Amniotic epithelial cell (primary cell): ENCODE measurements at places on chromosomes 3 and 15.

DNA sequence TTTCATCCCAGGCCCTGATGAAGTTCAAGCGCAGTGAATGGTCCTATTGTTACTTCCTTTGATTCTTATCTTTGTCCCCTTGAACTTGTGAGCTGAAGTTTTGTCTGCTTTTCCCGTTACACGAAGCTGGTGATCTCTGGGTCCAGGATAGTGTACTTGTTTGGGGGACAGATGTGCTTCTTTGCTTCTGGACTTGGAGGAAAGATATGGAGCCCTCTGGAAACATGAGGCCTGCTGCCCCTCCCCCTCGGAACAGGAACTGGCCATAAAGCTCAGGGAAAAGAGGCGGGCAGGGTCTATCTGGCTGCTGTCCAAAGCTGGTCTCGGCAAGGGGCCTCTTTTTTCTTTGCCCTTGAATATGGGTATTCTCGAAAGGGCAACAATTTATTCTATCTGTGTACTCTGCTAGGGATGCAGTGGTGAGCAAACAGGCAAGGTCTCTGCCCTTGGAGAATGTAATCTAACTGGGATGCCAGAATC lies 47.6 kb downstream of the IDH2 start:
- no peak for DNase-seq

- peak; percentile 68 for DNase-seq
These were observed 2.7 kb downstream of the BCL6 start for GRCh38 chr3:187742351-187743171.

DNA sequence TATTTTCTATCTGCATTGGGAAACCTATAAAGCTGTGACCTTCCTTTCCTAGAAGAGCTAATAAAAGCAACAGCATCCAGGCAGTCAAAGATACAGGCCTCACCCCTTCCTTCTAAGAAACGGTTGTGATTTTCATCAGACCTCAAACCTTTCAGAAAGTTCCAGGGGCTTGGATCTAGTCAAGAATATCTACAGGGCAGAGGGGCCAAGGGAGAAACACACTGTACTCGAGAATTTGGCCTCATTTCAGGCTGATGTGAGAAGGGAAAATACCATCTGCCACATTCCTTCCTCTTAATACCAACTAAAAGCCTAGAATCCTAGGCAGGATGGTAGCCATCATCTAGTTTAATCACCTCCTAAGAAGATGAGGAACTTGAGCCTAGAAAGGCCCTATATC lies 24.5 kb upstream of the BCL6 start:
- no peak for DNase-seq

DNA sequence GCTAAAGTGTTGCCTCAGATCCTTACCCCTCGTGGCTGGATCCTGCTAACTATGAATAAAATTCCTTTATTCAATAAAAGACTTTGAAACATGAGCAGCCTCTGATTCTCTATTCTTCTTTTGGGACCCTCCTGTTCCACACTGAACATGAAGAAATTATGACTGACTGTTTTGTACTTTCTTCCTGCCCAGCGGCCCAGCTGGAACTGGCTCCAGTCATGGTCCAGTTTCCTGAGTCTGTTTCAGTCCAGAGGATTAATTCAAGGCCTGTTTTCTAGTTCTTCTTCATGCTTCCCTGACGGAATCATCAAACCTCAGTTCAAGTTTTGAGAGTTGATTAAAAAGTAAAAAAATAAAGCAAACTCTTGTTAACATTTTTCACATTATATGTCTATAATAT lies 52.6 kb upstream of the CP start:
- DNase-seq, result peak; percentile 26

DNA sequence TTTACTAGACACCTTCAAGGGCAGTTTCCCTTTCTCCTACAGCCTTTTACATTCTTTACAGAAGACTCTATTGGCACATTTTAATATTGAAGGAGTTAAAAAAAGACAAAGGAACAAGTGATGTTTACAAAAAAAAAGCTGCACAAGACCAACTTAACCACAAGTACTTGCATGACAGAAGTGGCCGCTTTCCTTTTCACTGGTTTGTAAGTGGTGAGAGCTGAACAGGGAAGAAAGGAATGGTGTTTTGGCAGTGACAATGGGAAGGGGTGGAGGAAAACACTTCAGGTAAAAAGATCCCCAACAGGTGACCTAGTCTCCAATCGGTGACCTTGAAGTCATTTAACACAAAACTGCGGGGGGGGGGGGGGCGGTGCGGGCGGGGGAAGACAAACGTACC lies 1.1 kb downstream of the WDR72 start:
- DNase-seq, result no peak

DNA sequence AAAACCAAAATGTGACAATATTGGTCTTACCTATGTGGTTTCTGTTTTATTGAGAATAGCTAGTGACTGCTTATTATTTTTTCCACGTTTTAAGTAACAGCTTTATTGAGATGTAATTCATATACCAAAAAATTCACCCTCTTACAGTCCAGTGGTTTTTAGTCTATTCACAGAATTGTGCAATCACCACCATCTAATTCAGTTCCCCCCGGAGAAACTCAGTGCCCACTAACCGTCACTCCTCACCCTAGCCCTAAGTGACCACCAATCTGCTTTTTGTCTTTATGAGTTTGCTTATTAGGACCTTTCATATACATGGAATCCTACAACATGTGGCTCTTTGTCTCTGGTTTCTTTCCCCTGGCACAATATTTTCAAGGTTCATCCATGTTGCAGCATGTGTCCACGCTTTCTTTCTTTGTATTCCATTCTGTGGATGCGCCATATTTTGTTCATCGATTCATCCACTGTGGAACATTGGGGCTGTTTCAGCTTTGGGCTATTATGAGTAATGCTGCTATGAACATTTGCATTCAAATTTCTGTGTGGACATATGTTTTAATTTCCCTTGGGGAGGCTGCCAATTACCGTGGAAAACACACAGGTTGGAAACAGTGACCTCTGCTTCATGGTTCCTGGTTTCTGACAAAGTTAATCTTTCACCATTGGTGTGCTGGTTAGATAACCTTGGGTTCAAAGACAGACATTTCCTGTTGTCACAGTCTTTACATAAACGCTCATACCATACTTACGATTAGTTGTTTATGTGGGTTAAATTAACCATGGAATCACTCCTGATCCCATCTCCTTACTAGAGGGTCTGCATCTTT lies 3.2 kb upstream of the BCL2L10 start:
- DNase-seq, result peak; percentile 19

DNA sequence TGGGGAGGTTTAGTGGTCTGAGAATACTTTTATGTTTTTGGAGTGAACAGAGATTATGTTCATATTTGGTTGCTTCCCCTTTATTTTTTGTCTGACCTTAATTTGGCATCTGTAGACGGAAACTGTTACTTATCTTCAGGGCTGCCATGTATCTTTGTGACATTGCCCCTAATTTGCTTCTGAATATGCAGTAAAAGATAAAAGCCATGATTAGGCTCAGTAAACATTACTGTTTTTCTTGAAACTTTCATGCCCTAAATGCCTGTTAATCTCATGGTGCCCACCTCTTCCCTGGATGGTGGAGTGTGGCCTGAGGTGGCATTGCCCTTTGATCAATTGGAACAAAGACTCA lies 106.7 kb downstream of the C3orf70 start:
- DNase-seq, result no peak

- peak; percentile 97 for DNase-seq
These were observed at the start of gene RBMS3 for GRCh38 chr3:29280404-29281093. Gene RBMS3 (plus strand): TSS chr3:29281071.

DNA sequence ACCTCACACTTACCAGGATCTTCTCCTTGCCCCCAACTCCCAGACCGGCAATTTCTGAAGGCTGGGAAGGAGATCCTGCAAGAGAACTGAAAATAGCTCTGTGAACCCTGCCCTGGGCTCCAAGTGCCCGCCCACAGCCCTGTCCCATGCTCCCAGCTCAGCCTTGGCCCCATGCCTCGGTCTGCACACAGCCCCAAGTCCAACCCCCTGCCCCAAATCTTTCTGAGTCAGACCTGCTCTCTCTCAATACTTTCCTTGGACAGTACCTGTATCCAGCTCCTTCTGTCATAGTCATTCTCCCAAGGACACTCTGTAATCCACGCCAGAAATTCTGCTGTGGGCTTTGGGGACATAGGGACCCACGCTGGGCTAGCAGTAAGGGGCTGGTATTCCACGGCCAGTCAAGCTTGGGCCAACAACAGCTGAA lies 6.3 kb upstream of the SMAD3 start:
- no peak for DNase-seq

DNA sequence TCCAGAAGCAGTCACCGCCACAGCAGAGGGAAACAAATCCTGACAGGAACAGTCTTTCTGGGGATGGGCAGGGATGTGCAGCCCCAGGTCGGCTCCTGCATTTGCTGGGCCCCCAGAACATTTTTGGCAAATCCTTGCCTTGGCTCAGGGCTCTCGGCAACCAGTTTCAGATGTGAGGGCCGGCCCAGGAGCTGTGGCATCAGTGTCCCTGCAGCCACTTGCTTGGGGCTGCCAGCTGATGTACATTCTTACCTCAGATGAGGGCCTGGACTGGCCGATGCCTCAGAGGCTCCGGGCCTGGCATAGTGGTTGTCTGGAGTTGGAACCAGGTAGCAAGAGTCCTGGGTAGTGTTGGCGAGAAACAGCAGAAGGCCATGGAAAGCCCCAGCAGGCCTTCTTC lies 4.2 kb downstream of the CYB561D2 start:
- no peak for DNase-seq

DNA sequence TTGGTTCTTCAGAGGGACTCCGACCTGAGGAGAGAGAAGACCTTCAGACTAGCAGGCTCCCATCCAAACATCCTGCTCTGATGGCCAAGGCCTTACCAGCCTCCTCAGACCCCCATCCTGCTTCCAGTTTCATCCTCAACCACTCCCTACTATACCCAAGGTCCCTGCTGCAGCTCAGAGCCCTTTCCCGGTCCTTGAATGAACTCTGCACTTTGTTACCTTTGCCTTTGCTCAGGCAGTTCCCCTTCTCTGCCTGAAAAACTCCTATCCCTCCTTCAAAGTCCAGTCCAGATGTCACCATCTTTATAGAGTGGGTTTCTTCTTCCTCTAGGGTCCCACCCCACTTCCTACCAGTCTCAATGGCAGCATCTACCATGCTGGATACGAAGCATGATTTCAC lies 13.1 kb downstream of the EFCAB12 start:
- DNase-seq, result no peak

- no peak for DNase-seq
These were observed 502 bp downstream of the DPH3 start for GRCh38 chr3:16264174-16264707.

GRCh38 chr3:189714991-189715961 lies 84.1 kb downstream of the TP63 start:
- peak; percentile 7 for DNase-seq

DNA sequence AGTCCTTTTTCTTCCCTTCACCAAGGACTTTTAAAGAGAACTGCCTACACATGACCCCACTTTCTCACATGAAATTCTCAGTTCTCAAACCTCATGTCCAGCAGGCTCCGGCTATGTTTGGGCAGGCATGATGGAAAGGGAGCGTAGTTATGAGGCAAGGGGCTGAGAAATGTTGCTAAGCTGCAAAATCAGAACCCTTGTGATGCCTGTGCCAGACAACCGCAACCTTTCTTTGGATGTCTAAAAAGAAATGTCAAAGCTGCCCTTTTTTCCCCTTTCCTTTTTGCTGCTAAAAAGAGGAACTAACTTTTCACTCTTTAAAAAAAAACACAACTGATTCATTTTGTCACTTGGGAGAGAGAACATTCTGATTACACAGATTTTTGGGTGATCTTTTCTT lies 19.2 kb downstream of the GNB4 start:
- peak; percentile 34 for DNase-seq

- DNase-seq, result peak; percentile 81
These were observed 278.1 kb downstream of the ULK4 start for GRCh38 chr3:41683666-41684350.

- DNase-seq, result peak; percentile 64
These were observed 64.7 kb downstream of the SLC30A4 start for GRCh38 chr15:45457641-45458539.

DNA sequence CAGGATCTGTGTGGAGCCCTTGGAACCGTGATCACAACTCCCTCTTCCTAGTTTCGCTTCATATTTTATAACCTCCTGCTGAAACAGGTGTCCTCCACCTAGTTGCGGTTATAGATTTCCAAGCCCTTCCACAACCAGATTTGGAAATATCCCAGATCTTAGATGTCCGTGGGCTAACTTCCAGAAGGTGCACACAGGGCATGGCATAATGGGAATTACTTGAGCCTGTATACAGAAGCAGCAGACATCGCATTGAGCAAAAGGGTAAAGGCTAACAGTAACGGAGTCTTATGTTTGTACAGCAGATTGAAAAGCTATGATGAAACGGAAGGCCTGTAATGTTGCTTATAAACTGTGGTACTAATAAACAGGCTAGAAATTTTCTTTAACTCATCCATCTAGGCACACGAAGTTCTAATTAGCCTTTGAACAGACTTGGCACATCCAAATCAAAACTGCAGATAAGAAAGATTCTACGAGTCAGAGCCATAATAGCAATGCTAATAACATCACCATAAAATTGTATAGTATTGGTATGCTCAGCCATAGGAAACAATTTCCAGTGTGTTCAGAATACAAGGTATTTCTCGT lies 1.2 kb upstream of the USF3 start:
- no peak for DNase-seq

DNA sequence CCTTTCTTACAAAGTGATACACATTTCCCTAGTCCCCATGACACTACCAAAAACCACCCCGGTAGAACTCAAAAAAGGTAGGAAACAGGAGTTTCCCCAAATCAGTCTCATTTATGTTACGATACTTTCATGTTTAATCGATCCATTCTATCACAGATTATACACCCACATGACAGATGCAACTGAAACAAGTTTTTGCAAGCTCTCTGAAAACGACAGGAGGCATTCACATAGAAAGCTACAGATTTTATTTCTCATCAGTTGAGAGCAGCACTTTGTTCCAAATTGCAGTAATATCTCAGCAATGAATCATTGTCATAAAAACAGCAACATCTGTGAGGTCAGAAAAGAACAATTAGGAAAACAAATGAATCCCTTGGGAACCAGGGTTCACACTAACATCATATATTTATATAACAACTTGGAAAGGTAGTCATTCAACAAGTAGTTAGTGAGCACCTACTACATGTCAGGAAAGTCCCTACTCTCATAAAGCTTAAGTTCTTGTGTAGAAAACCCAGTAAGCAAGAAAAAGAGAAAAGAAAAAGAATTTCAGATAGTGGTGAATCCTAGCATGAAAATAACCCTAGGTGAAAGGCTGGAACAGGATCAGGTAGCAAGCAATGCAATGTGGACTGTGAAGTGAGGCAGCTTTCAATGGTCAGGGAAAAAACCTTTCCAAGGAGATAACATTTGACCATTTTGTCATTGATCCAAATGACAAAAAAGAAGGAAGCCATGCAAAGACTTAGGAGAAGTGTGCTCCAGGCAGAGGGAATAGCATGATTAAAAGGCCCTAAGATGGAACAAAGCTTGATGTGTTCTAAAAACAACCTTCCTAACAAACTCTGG lies 8.3 kb downstream of the PLD1 start:
- peak; percentile 84 for DNase-seq
